ENCODE measurements at places on chromosomes 2 and 18.

DNA sequence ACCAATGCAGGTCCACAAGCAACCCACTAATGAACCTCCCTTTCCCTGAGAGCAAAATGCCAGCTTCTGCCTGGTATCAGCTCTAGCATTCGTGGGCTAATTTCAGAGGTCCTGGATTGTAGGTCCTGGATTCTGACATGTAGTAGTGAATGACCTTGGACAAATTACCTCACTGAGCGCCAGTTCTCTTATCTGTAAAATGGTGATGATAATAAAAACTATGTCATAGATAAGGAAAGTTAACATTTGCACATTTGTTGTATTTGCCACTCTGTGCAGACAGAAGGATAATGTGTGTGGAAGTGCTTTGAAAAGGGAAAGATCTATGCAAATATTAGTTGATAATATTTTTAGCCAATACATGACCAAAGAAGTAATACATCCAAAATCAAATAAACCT lies 4.1 kb upstream of the TET3 start:
- no peak for DNase-seq

DNA sequence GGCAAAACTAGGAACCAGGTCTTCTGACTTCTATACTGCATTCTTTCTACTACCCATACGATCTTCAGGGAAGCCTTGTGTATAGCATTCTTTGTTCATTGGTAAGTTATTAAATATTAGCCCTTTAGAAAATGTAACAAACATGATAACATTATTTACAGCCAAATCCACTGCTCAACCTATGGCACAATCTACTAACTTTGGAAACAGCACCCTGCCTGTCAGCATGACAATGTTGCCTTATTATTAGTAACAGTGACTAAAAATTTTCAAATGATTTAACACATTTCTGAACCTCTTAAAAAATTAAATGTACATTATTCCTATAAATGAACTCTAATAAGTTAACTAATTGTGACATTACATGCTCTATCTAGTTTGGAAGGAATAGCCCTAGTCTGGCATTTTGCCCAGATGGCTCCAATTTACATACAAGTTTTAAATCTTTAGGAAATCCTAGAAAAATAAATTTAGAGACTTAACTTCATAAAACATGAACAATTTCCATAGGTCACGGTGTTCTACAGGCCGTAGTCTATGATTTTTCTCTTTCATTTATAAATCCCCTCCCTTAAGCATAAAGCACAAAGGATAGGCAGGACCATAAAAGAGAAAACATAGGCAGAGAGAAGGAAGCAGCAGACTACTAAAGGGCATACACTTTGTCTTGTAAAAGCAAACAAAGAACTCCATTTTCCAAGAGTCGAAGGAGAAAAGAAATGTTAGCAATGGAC lies 33.7 kb downstream of the YES1 start:
- no peak for DNase-seq

DNA sequence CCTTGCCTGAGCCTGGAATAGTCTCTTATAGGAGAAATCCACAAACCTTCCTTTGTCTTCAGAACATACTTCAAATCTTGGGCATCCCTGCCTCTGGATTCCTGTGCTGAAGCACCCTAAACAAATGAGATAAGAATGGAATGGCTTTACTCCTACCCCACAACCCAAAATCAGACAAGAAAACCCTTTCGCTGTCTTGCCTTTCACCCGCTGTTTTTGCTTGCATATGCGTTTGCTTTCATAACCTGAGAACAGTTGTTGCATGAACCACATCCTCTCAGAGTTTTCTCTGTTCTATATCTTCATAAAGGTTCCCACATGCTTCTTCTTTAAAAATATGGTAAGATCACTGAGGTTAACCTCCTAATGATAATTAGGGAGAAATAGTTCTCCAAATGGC lies 132.1 kb upstream of the MAP3K20 start:
- no peak for DNase-seq

GRCh38 chr18:13658436-13659204 lies 67.7 kb downstream of the FAM210A start:
- no peak for DNase-seq

GRCh38 chr18:24923138-24923537 lies 428.8 kb downstream of the ZNF521 start:
- no peak for DNase-seq

GRCh38 chr18:75554176-75554575 lies 126.7 kb upstream of the SMIM21 start:
- no peak for DNase-seq

DNA sequence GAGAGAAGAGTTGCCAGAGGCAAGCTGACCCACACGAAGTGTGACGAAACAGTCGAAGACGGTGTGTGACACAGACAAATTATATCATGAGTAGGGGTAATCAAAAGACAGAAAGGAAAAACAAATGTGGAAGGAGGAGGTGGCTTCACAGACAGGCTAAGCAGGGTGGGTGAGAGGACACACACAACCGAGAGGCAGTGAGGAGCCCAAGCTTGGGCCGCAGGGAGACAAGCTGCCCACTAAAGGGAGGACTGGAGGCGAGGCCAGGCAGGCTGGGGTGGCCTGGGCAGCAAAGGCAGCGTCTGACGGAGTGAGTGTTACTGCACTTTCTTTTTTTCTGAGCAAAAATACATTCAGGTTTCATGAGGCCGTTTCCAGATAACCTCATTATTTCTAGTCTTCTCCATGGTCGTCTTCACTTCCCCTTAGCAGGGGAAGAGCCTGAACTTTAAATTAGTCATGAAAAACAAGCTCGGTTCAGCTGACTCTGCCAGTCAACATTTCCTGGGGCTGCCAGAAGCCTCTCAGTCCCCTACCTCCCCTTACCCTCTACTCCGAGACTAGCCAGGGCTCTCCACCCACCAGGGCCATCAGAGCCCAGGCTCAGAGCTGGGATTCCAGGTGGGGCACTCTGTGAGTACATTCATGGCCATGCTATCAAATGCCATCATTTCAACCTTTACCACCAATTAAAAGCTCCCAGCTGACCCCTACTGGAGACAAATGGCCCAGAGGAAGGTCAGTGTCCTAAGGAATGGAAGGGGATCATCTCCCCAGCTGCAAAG lies 13.8 kb upstream of the ZFP36L2 start:
- no peak for DNase-seq

- DNase-seq = peak; percentile 62
These were observed 475.0 kb upstream of the POU3F3 start for GRCh38 chr2:104378853-104379374.

DNA sequence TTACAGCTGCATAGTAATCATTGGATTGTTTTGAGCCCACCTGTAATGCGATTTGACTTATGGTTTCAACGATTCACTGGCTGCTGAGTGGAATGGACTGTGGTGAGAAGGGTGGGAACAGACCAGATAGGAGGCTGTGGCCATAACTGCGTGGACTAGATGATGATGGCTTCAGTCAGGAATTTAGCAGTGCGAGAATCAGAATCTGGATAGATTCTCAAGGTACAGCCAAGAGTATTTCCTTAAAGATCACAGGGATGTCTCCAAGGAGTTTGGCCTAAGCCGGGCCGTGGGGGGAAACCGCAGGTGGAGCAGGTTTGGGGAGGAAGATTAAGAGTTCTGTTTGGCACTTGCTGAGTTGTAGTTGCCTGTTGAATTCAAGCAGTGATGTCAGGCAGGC lies 44.0 kb upstream of the CHMP1B start:
- no peak for DNase-seq

GRCh38 chr2:145530653-145531052 lies 1010.7 kb upstream of the ZEB2 start:
- no peak for DNase-seq

GRCh38 chr2:58072102-58072501 lies 25.5 kb downstream of the VRK2 start:
- DNase-seq = no peak

GRCh38 chr2:231161877-231162329 lies 36.5 kb upstream of the ARMC9 start:
- DNase-seq = no peak

DNA sequence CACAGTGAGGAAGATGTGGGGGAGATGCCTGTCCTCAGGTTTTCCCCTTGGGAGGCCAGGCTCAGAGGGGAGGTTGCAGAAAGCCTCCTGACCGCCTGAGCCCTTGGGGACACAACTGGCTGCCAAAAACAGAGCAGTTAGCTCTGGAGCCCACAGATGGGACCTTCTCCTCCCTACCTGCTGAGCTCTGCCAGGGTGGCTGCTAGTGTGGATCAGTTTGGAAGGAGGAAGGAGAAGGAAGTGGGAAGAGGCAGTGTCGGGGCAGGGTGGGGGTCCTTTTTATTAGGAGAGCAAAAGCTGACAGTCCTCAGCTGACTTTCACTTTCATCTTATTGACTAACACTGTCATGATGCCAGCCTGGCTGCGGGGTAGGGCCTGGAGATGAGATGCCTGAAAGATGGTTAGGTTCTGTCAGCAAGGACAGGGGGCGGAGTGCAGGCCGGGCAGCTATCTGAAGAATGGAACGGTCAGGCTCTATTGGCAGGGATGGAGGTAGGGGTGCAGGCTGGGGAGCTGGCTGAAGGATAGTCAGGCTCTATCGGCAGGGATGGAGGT lies 188.5 kb upstream of the HDAC4 start:
- no peak for DNase-seq

GRCh38 chr2:9693196-9693491 lies 62.3 kb upstream of the YWHAQ start:
- no peak for DNase-seq

DNA sequence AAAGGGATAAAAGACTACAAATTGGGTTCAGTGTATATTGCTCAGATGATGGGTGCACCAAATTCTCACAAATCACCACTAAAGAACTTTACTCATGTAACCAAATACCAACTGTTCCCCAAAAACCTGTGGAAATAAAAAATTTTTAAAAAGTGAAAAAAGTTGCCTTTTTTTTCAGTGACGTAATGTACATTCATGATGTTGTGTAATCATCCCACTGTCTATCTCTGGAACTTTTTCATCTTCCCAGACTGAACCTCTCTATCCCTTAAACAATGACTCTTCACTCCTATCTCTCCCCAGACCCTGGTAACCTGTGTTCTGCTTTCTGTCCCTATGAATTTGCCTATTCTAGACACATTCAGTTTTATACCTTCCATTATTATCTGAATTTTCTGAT lies 19.0 kb upstream of the GALR1 start:
- DNase-seq = no peak

DNA sequence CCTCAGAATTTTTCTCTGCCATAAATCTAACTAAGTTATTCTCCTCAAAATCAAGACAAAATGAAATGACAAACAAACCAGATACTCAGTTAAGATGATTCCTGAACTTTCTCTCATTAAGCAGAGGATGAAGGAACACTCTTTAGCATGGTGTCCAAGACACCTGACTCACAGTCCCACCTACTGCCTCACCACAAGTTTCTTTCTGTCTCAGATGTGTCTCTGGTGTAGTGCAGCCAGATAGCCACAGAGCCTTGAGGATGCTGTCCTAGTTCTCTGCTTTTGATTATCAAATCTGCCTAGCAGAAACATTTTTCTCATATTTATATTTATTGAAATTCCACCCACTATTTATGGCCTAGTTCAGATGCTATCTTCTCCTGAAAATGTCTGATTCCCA lies 103.6 kb upstream of the TMEM200C start:
- DNase-seq = no peak
